ENCODE measurements at places on chromosomes 13 and 19.

- DNase-seq, result no peak
Observed at GRCh38 chr19:46073268-46073922, 32.6 kb upstream of the IGFL4 start.

GRCh38 chr19:7832781-7833180 is 2.8 kb downstream of the EVI5L start:
- DNase-seq, result no peak

DNA sequence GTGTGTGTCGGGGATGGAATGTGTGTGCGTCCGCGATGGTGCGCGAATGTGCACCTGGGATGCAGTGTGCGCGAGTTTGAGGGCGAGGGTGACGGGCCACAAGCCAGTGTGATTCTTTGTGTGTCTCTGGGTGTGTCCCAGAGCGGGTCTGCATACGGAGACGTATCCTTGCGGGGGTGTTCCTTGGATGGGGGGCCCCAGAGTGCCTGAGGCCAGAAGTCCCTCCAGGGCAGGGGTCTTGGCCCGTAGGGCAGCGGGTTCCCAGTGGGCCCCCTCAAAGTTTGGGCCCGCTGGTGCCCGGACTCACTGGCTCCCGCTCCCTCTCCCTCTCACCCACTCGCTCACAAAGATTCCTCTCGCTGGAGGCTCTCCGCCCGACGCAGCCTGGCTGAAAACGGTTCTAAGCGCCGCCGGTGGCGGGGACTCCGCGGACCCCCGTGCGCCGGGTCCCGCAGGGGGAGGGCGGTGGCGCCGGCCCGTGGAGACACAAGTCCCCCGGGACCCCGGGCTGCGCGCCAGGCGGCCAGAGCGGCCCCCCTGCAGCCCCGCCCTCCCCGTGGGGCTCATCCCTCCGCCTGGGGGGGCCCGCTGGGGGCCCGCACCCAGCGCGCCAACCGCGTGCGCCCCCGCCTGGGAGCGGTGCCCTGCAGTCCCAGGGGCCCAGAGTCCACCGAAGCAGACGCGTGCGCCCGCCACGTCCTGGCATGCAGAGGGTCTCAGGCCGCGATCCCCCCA is 886 bp downstream of the CRLF1 start:
- no peak for DNase-seq

GRCh38 chr19:46787040-46787330 is 1.4 kb downstream of the SLC1A5 start:
- DNase-seq, result no peak

DNA sequence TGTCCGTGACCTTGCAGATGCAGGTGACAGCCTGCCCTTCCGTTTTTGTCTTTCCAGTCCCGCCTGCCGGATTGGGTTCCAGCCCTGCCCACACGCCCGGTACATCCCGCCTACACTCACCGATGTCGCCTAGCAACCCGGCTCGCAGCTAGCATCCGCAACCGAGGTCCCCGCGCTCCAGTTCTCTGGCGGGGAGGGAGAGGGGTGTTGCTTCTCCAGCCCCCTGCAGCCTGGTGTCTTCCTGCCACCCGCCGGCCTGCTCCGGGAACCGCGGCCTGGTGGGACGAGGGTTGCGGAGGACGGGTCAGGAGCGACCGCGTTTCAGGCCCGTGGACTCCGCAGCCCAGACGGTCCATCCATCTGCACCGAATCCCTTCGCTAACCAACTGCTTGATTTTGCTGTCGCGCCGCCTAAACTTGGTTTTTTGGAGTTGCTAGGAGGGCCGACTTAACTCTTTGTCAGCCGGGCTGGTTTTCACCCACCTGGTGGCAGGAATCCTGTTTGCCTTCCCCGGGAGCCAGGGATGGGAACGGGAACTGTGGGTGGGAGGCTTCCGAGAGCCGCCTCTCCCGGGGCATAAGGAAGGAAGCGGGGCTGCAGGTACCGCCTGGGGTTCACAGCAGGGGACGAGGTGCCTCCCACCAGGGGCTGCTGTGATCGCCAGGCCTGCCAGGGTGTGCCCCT is 15.4 kb upstream of the MATK start:
- DNase-seq, result no peak

DNA sequence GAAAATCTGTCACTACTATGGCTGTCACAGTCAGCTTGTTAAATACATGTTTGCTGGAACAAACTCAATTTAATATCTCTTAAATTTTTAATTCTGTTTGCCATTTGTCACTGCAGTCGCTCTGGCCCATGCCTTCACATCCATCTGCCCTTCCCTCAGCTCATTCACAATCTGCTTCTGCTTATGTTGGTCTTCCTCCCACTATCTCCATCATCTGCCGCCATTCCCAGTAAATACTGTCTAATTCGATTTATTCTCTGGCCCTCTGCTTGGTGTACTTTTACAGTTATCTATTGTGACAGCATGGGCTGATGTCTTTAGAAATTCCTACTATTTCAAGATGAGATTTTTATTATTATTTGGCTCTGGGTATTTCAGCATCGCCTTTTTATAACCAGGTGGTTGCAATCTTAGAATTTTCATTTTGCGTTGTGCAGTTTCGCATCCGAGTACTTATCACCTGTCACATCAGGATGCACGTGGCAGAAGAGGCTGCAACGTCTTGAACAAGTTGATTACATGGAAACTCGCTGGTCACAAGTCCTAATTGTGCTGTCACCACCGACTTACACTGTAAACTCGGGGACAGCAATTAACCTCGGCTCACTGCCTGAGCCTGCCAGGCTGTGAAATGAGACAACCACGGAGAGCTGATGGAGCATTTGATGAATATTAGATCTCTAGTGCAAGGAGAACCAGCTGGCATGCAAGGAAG is 158.4 kb downstream of the MYO16 start:
- DNase-seq, result no peak

DNA sequence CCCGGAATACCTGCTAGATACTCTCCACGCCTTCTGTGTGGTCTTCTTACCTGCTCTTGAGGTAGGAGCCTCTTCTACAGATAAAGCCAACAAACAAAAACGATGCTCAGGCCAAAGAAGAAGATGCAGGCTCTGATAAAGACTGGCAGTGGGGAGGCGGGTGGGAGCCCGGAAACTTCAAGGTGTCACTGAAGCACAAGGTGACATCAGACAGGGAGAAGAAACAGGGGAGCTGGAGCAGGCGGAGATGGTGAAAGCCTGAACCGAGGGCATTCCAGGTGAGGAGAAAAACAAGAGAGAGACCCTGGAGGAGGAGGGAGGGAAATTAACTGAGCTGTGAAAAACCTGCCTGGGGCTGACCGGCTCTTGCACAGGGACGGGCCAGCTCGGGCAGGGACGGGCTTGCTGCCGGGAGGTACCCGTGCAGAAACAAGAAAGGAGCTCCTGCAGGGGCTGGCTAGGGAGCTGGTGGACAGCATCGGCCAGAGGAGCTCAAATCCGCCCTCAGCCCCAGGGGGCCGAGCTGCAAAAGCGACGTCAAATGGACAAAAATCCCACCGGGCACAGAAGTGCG is 19.0 kb downstream of the GNG7 start:
- no peak for DNase-seq

- no peak for DNase-seq
Observed at GRCh38 chr13:30737511-30738337, 2.4 kb downstream of the ALOX5AP start.

All from stimulated activated CD8-positive, alpha-beta memory T cell treated with anti-CD3 and anti-CD28 coated beads, Interleukin-15, amount 100 ng/mL, for 24 hours (primary cell).